ENCODE measurements at places on chromosomes 11 and 22.

DNA sequence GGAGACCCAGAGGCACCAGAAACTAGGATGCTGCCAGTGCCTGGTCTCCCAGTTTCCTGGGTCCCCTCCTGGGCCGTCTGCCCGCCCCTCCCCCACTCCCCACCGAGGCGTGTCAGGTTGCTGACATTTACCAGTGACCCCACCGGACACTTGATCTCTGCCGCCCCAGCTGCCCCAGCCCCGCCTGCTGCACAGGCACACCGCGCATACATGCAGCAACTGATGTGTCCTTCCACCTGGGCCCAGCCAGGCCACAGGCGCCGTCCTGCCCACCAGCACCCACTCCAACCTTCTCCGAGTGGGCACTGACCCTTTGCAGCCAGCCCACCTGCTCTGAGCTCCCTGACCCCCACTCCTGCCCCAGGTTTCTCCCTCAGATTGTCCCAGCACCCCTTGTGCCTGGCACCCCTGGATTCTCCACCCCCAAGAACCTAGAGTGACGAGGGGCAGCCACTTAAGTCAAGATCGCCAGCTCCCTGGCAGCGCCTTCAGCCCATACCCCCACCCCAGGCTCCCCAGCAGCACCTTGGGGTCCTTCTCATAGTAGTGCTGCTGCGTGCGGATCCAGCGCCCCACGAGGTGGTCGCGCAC lies 548 bp downstream of the PYGM start:
- DNase-seq: peak; percentile 15

DNA sequence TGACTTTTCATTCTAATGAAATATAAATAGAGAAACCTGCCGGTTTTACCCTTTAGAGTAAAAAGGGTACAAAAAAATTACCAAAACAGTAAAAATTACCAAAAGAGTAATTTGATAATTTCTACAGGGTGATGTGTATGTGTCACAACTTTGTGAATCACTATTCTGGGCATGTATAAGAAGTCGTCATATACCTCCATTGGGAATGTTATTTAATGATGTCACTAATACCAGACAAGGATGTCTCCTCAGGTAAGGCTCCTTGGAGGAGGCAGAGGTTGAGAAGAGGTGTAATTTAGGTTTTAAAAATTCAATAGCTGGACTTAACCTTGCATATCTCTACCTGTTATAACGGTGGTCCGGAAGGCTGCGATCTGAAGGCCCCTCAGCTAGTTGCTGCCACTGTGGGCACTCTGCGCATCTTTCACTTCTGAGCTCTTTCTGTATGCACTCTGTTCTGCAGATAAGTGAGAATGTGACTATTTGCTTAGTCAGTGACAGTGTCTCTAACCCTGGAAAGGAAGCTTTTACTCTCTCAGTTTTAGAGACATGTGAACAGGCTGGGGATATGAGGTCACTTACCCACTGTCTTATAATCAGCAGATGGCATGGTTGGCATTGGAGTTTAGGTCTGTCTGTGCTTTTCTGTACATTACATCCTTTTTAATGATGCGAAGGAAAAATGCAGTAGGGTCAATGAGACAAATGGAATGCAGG lies 987 bp upstream of the NCR3LG1 start:
- DNase-seq: no peak

GRCh38 chr22:27991586-27992293 lies 72.7 kb upstream of the PITPNB start:
- no peak for DNase-seq

DNA sequence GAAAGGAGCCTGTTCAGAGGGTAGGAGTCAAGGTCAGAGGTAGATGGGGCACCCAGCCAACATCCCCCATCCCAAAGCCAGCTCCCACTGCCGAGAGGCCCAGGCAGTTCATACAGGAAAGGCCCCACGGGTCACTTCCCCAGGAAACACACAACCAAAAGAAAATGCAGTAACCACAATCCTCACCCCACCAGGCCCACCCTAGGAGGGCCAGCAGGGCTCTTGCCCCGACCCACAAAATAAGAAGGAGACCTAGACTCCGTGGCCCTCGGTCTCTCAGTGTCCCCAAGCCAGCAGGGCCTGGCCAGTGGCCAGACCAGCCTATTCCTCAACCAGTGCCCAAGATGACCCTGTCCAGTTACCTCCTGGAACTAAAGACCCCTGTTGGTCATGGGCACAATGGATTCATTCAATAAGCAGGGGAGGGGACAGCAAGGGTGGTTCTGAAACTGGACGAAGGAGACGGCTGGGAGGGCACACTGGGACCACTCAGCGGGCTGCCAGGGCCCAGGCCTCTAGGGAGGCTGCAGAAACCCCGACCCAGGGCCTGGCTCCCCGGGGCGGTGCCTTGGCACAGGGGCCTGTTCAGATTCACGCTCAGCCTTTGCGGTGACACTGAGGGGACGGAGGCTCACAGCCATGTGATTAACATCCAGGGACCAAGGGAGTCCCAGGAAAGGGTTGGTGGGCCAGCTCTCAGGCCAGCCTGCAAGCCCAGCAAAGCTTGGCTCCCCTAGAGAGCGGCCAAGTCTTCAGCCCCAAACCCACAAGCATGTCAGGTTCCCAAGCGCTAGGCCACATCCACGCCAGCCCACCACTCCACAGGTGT lies 5.5 kb downstream of the RAB3IL1 start:
- no peak for DNase-seq

GRCh38 chr22:22681221-22681739 lies 36.9 kb downstream of the GGTLC2 start:
- DNase-seq: peak; percentile 49

- DNase-seq: no peak
Measured at GRCh38 chr11:27532652-27533325, 26.2 kb upstream of the LIN7C start.

- DNase-seq: no peak
Measured at GRCh38 chr22:19176732-19177131, 1.8 kb downstream of the SLC25A1 start.

DNA sequence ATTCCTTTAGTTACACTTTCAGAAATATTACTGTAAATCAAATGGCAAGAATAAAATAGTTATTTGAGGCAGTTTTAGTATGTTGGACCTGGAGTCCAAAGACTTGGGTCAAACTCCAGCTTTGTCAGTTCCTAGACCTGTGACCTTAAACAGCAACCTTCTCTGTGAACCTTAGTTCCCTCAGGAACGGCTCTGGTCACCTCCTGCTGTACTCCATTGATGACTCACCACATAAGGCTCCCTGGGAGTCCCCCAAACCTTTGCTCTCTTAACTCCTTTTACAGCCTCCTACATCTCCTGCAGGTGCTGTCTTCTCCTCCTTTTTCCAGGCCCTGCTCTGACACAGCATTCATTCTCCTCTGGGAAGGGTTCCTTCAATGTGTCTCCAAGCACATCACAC lies 29.1 kb downstream of the LIMK2 start:
- DNase-seq: no peak

- DNase-seq: peak; percentile 77
Measured at GRCh38 chr22:49460592-49461281, 366.9 kb downstream of the BRD1 start.

- DNase-seq: no peak
Measured at GRCh38 chr11:65672180-65672860, 9.6 kb upstream of the RELA start.

- peak; percentile 32 for DNase-seq
Measured at GRCh38 chr22:22684580-22685561, 40.5 kb downstream of the GGTLC2 start.

DNA sequence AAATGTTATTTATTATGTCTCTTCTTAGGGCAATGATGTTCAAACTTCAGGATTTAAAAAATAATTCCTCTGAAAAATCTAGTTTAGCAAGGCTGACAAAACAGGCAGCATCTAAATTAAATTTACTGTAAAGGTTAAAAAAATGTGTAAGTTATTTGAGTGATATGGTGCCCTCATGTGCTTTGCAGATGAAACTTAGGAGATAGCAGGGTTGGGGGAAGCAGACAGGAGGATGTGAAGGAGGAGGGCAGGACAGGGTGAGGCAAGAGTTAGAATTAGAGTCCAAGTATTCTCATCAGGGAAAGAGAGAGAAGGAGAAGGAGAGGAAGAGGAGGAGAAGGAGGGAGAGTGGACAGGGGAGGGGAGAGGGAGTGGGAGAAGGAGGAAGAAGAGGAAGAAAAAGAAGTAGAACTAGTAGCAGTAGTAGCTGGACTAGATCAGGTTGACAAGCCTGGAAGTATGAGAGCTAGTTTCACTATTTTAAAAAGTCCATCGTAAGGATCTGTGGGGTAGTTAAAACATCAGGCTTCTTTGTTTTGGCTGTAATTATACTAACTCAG lies 141.2 kb upstream of the SESN3 start:
- DNase-seq: no peak

GRCh38 chr11:84581083-84581482 lies 1046.1 kb downstream of the DLG2 start:
- DNase-seq: no peak

DNA sequence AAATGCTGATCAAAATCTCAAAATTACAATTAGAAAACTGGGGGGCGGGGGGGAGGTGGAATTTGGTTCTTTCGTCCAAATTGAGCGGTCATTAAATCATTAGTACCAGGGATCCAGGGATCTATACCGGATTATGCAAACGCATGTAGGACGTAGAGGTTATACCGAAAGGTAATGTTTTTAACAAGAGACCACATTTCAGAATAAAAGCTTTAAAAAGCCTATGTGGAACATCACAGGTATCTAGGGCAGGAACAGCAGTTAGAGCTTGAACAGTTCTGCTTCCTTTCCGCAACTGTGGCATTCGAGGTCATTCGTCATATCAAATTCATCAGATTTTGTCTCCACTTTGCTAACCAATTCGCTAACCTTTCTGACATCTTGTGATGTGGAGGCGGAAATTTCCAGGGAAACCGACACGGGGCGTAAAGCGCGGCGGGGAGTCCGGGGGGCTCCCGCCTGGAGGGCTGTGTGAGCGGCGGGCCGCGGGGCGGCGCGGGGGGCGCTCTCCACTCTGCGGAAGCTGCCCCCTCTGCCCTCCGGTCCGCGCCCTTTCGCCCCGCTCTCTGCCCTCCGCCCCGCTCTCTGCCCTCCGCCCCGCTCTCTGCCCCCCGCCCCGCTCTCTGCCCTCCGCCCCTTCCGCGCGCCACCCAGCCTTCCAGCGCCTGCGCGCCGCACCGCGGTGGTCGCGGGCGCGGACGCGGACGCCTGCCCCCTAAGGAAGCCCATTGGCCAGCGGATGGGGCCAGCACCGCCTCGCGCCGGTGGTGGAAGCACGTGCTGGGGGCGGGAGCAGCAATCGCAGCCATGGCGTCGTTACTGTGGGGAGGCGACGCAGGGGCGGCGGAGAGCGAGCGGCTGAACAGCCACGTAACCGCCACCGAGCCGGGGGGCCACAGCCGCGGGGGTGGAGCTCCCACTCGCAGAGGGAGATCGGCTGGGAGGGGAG lies at the start of gene DDX25:
Gene DDX25 (plus strand): TSS at position 798 of the 949 bp plus-strand sequence. CDS start 10 bp downstream, at position 808.
- peak; percentile 86 for DNase-seq

DNA sequence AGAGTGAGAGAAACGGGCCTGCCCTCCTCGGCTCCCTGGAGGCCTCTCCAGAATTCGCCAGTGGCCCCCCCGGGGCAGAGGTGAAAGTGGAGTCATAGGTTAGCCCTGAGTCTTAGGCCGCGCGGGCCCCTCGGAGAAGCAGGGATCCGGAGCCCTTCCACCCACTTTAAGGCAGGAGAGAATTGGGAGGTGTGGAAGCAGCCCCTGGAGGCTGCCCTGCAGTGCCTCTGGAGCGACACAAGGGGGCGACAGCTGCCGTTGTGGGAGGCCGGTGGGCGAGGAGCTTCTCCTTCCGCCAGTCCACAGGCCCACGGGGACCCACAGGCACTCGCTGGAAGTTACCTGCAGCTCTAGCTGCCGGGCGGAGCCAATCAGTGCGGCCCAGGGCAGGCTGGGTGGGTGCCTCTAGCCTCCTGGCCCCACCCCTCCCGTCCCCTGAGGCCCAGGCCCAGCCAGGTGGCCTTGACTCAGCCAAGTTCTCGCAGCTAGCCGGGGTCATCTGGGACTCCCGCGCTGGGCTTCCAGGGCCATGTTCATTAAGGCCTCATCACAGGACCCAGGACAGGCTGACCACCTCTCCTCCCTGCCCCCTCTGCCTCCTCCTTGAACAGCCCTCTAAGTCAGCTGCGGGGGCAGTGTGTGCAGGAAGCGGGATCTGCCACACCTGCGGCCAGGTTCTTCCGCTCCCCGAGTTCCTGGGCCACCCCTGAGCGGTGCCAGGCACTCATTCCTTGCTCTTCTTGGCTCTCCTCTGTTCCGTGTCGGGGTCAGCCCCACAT lies 5.0 kb downstream of the DGKZ start:
- peak; percentile 75 for DNase-seq

DNA sequence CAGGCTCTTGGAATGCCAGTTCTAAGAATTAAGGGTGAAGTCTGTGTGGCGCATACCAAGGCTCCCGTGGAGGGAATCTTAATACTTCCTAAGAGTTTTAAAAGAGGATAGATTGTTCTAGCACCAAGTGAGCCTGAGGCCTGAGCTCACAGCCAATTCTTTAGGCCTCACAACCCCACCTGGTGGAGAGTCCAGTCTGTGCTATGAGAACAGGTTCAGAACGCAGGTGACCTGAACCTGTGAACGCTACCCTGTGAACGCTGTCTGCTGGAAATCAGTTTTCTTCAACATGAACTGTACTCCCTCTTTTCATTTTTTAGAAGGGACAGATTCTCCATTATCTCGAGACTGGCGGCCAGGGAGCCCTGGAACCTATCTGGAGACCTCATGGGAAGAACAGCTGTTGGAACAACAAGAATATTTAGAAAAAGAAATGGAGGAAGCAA lies 43.2 kb upstream of the DLAT start:
- peak; percentile 77 for DNase-seq
